ENCODE measurements at places on chromosomes 11 and 22. TPM values are rescaled to one million over a fixed set of nuclear protein-coding genes. Genes with fewer than 3 reads are reported as not detected.

- H3K27me3 ChIP-seq = no peaks in the 10 kb centered on the region
- H3K4me3 ChIP-seq = no peak overlapping the region
- H3K4me1 ChIP-seq = no peaks in the 10 kb centered on the region
- DNase-seq = no peak
- no peak overlapping the region for H3K27ac ChIP-seq
These were observed 5.8 kb downstream of the SLC22A9 start for GRCh38 chr11:63375434-63375833.

DNA sequence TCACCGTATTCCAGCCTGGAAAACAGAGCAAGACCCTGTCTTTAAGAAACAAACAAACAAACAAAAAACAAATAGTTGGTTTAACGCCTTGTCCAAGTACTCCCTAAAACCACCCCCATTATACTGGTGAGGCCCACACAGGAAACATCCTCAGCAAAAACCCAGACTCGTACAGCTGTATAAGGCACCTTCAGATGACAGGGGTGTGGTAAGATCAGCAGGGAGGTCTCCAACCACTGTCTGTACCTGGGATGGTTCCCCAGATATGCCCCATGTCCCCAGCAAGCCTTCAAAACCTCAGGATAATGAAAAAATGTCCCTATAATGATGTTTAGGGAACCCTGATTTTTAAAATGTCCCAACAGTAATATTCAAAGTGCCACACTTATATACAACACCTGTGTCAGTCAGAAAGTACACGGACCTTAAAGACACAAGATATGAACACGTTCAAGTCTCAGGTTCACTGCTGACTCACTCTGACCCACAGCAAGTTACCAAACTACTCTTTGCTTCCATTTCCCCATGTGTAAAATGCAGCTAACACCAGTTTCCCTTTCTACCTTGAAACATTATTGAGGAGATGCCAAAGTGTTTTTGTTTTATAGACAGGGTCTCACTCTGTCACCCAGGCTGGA lies 9.3 kb downstream of the SF3A1 start:
- peaks cover 77% of the 10 kb centered on the region for H3K36me3 ChIP-seq
- H3K27me3 ChIP-seq = no peaks in the 10 kb centered on the region
- H3K27ac ChIP-seq = peak overlapping the region; percentile 45
- DNase-seq = no peak
- no peak overlapping the region for H3K4me3 ChIP-seq

The MFNG gene
- 15.2 TPM for total RNA-seq

The DDIAS gene
- 1.5 TPM for total RNA-seq

The NPTXR gene
- 9.3 TPM for total RNA-seq

The DKK3 gene
- 110 TPM for total RNA-seq

- peaks cover 12% of the 10 kb centered on the region for H3K4me1 ChIP-seq
- no peak overlapping the region for H3K27ac ChIP-seq
- no peaks in the 10 kb centered on the region for H3K27me3 ChIP-seq
- H3K4me3 ChIP-seq = no peak overlapping the region
These were observed 131.0 kb upstream of the LDLRAD3 start for GRCh38 chr11:35812828-35813227.

- no peak for DNase-seq
- no peak overlapping the region for H3K4me3 ChIP-seq
- no peak overlapping the region for H3K27ac ChIP-seq
- H3K36me3 ChIP-seq = no peaks in the 10 kb centered on the region
- H3K4me1 ChIP-seq = no peaks in the 10 kb centered on the region
These were observed 619.9 kb downstream of the TBC1D22A start for GRCh38 chr22:47382164-47382890.

GRCh38 chr11:11876458-11876857 lies 34.7 kb downstream of the USP47 start:
- DNase-seq = no peak
- H3K4me3 ChIP-seq = no peak overlapping the region
- no peaks in the 10 kb centered on the region for H3K27me3 ChIP-seq
- H3K27ac ChIP-seq = no peak overlapping the region
- H3K36me3 ChIP-seq = no peaks in the 10 kb centered on the region

DNA sequence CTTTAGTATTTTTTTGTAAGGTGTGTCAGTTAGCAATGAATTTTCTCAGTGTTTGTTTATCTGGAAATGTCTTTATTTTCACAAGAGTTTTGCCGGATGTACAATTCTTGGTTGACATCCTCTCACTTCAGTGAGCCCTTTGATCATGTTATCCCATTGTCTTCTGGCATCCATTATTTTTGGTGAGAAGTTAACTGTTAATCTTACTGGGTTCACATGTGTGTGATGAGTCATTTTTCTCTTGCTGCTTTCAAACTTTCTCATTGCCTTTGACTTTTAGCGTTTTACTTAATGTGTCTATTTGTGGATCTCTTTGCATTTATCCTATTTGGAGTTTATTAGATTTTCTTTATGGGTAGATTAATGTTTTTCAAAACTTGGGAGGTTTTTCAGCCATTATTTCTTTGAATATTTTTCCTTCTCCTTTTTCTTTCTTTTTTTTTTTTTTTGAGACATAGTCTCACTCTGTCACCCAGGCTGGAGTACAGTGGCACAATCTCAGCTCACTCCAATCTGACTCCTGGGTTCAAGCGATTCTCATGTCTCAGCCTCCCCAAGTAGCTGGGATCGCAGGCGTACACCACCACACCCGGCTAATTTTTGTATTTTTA lies 100.5 kb upstream of the RRM1 start:
- H3K27me3 ChIP-seq = no peaks in the 10 kb centered on the region
- peaks cover 14% of the 10 kb centered on the region for H3K4me1 ChIP-seq
- no peaks in the 10 kb centered on the region for H3K36me3 ChIP-seq

The RASGRP2 gene
- 27.5 TPM for total RNA-seq

DNA sequence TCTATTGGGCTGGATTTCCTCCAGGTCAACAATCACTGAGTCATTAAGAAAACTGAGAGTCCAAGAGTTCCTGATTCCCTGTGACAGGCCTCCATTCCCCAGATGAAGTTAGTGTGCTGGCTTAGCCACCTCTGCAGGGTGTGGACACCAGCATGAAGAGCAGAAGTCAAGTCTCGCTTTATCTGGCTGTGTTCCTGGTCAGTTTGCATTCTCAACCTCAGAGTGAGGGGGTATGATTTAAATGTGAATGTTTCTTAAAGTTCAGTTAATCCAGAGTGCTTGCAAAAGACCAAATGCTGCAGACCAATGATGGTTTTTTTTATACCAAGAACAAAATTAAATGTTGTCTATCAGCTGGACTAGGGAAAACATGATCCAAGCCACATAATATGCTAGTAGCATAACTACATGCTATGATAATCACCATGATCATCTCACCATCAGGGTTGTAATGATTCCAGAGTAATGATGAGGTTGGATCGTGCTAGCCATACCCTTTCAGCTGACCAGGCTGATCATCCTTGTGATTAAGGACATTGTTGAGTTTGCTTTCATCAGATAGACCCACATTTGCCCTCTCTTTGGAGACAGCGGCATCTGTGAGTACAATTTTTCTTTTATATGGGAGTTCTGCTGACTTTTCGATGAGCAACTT lies 145.8 kb upstream of the ARHGAP20 start:
- DNase-seq = no peak
- peaks cover 39% of the 10 kb centered on the region for H3K4me1 ChIP-seq
- no peaks in the 10 kb centered on the region for H3K36me3 ChIP-seq
- H3K27me3 ChIP-seq = no peaks in the 10 kb centered on the region
- H3K4me3 ChIP-seq = no peak overlapping the region
- peak overlapping the region; percentile 67 for H3K27ac ChIP-seq

- no peaks in the 10 kb centered on the region for H3K27me3 ChIP-seq
- H3K27ac ChIP-seq = no peak overlapping the region
- H3K36me3 ChIP-seq = no peaks in the 10 kb centered on the region
- DNase-seq = no peak
- no peak overlapping the region for H3K4me3 ChIP-seq
These were observed 66.5 kb upstream of the CEP126 start for GRCh38 chr11:101848262-101848661.

GRCh38 chr11:34783816-34784317 lies 132.3 kb downstream of the APIP start:
- H3K4me1 ChIP-seq = no peaks in the 10 kb centered on the region
- no peak overlapping the region for H3K4me3 ChIP-seq
- no peak overlapping the region for H3K27ac ChIP-seq
- no peak for DNase-seq

DNA sequence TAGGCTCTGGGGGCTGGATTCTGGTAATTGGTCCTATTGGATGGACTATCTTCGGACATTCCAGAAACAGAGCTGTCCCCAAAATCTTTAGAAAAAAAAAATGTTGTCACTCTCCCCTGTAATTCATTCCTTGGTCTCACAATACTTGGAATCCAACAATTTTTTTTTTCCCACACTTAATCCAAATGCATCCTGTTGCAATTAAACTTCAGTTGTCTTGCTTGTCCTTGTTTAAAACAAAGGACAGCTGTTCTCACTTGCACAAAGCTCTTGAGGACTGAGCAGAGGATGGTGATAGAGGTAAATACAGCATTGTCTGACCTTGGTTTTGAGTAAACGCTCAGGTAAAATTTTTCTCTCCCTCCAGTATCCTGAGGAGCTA lies 75.3 kb downstream of the SC5D start:
- H3K27ac ChIP-seq = no peak overlapping the region
- H3K27me3 ChIP-seq = no peaks in the 10 kb centered on the region
- no peaks in the 10 kb centered on the region for H3K36me3 ChIP-seq

The DEFB131B gene
- total RNA-seq = not detected

The APOL4 gene
- total RNA-seq = 4.2 TPM

GRCh38 chr11:64762674-64763525 lies 3.1 kb upstream of the PYGM start:
- H3K4me3 ChIP-seq = no peak overlapping the region
- H3K4me1 ChIP-seq = peaks cover 55% of the 10 kb centered on the region
- H3K27me3 ChIP-seq = no peaks in the 10 kb centered on the region
- no peak for DNase-seq

GRCh38 chr11:46511342-46511741 lies 82.5 kb downstream of the AMBRA1 start:
- H3K27me3 ChIP-seq = no peaks in the 10 kb centered on the region
- no peak for DNase-seq
- peaks cover 13% of the 10 kb centered on the region for H3K4me1 ChIP-seq
- peaks cover 13% of the 10 kb centered on the region for H3K36me3 ChIP-seq
- no peak overlapping the region for H3K4me3 ChIP-seq

The PHRF1 gene
- total RNA-seq = 26.0 TPM

The APOA5 gene
- not detected for total RNA-seq

The OR6T1 gene
- total RNA-seq = not detected

The AIFM3 gene
- total RNA-seq = not detected

The KRTAP5-2 gene
- not detected for total RNA-seq

GRCh38 chr22:45208696-45208992 lies 32.0 kb downstream of the KIAA0930 start:
- H3K27me3 ChIP-seq = no peaks in the 10 kb centered on the region
- no peak overlapping the region for H3K4me3 ChIP-seq
- H3K4me1 ChIP-seq = peaks cover 50% of the 10 kb centered on the region
- peak overlapping the region; percentile 86 for H3K27ac ChIP-seq

The UPB1 gene
- total RNA-seq = not detected

The SPON1 gene
- 31.7 TPM for total RNA-seq

DNA sequence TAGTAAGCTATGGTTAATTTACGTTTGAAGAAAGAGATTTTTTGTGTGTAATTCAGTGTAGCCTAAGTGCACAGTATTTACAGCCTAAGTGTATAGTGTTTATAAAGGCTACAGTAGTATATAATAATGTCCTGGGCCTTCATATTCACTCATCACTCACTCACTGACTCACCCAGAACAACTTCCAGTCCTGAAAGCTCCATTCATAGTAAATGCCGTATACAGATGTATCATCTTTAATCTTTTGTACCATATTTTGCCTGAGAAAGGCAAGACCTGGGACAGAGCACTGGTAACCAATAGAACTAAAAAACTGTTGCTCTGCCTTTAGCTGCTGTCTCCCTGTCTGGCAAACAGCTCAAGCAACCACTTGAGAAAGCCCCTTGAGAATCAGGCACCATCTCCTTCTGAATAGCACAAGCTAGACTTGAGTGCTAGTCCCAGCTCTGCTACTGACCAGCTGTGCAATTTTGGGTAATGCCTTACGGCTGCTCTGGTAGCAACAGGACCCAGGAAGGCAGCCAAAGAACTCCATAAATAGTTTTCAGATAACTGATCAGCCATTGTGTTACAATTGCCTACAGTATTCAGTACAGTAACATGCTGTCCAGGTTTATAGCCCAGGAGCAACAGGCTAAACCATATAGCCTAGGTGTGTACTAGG lies 131.3 kb downstream of the KCNC1 start:
- H3K36me3 ChIP-seq = no peaks in the 10 kb centered on the region
- no peak overlapping the region for H3K27ac ChIP-seq
- DNase-seq = no peak
- H3K27me3 ChIP-seq = no peaks in the 10 kb centered on the region

GRCh38 chr11:11618973-11619435 lies 2.8 kb downstream of the GALNT18 start:
- no peak for DNase-seq
- no peak overlapping the region for H3K4me3 ChIP-seq
- no peak overlapping the region for H3K27ac ChIP-seq
- no peaks in the 10 kb centered on the region for H3K36me3 ChIP-seq

DNA sequence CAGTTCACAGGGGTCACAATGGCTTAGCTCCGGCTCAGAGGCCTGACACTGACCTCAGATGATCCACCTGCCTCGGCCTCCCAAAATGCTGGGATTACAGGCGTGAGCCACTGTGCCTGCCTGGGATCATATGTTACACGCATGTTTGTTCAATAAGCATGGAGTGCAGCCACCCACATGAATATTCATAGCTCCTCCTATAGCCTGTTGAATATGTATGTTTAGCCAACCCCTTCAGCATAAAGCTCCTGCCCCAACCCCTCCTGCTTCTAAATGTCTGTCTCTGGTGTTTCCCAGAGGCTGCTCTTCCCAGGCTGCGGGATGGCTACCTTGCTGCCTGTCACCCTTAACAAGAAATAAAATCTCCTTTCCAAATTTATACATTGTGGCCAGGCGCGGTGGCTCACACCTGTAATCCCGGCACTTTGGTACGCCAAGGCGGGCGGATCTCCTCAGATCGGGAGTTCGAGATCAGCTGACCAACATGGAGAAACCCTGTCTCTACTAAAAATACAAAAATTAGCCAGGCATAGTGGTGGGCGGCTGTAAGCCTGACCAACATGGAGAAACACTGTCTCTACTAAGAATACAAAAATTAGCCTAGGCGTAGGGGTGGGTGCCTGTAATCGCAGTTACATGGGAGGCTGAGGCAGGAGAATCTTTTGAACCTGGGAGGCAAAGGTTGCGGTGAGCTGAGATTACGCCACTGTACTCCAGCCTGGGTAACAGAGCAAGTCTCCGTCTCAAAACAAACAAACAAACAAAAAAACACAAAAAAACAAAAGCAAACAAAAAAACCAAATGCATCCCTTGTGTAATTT lies 1.1 kb upstream of the APOBEC3F start:
- H3K36me3 ChIP-seq = no peaks in the 10 kb centered on the region
- DNase-seq = no peak
- H3K4me3 ChIP-seq = no peak overlapping the region
- peaks cover 20% of the 10 kb centered on the region for H3K4me1 ChIP-seq
- no peaks in the 10 kb centered on the region for H3K27me3 ChIP-seq
- peak overlapping the region; percentile 96 for H3K27ac ChIP-seq

- no peaks in the 10 kb centered on the region for H3K27me3 ChIP-seq
- H3K27ac ChIP-seq = no peak overlapping the region
These were observed 1396.8 kb downstream of the LRRC4C start for GRCh38 chr11:40062616-40063015.

Data from vagina (tissue), 2 donors.